CD8-positive, alpha-beta memory T cell (primary cell): ENCODE measurements at places on chromosomes 1 and 21.

- no peak for DNase-seq
Measured at GRCh38 chr1:26861286-26861701, 1.7 kb upstream of the SFN start.

GRCh38 chr21:38254970-38255369 is 1.8 kb upstream of the KCNJ15 start:
- DNase-seq = no peak

DNA sequence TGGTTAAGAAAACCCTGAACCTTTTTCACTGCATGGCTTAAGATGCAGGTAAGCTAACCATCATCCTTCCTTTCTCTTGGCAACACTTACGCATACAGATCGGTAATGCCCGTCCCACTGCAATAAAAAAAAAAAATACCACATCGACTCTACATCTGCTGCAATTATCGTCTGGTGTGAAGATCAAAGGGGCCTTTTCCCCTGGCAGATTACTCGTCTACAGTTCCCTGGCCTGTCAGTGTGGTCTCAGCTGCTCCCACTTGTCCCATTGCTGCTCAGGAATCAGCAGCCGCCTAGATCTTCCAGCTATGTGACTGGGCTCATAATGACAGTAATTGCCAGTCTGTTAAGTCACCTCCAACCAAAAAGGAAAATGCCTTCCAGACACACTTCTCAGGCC is 133.1 kb downstream of the SETD4 start:
- DNase-seq = no peak

DNA sequence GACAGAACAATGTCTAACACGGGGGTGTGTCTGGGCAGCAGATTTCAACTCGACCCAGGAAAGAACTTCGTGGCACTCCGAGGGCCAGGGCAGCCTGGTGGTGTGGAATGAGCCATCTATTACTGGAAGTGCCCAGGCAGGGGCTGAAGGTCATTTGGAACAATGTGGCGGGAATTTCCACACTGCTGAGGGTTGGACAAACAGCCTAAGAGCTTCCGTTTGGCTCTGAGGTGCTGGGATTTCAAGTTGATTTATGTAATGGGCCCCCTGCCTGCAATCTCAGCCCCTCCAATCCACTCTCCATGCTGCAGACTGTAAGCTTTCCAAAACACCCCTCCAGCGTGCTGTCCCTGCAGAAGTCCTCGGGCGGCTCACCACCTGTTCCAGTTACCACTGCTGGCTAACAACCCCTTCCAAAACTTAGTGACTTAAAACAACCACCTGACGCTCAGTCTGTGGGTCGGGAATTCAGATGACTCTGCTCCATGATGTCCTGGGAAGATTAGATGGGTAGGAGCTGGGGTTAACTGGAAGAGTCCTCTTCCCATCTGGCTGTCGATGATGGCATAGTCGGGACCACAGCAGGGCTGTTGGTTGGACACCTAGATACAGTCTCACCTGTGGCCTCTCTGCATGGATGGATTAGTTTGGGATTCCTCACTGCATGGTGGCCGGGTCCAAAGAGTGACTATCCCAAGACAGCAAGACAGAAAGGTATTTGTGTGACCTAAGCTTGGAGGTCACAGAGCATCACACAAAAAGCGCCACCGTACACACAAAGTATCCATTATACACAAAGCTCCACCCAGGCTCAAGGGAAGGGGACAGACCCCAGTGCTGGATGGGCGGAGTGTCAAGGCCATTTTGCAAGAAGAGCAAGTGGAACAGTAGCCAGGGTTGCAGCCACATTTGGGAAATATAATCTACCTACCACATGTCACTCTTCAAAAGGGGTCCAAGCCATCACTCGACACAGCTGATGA is 89.7 kb upstream of the IFFO2 start:
- DNase-seq = peak; percentile 24
